ENCODE measurements at places on chromosomes 7 and 10.

GRCh38 chr7:15747712-15748111, 61.2 kb upstream of the MEOX2 start:
- DNase-seq: no peak

GRCh38 chr10:48786606-48787282, 102.1 kb downstream of the WDFY4 start:
- DNase-seq: no peak

DNA sequence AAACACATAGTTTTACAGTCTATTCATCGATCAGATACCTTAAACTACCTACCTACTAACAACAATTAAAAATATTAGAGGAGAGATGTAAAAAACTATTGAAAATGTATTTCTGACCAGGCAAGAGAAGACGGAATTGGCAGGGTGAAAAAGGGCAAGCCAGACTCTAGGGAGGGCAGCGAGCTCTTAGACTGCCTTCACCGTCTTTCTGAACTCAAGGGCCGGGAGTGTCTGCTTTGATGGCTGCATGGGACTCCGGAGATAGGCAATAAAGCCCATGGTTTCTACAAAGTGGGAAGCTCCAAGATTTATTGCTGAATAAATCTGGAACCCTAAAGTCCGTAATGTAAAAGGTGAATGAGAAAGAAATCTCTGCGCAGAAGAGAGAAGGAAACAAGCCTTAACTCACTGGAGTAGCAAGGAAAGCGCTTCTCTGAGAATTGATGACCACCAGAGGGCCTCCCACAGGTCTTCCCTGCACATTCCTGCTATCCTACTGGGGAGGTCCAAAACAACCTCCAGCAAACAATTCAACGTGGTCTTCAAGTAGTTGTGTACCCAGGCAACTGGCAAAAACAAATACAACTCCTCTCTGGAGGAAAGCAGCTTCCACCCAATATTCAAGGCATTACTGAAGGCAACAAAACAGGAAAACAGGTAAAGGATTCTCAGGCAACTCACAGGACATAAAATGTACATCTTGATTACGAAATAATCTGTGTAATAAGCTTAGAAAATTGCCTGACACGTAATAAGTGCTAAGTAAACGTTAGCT, 181.3 kb downstream of the SDK1 start:
- DNase-seq: no peak

- DNase-seq: no peak
These were observed 23.1 kb downstream of the ZCCHC24 start for GRCh38 chr10:79422178-79422892.

DNA sequence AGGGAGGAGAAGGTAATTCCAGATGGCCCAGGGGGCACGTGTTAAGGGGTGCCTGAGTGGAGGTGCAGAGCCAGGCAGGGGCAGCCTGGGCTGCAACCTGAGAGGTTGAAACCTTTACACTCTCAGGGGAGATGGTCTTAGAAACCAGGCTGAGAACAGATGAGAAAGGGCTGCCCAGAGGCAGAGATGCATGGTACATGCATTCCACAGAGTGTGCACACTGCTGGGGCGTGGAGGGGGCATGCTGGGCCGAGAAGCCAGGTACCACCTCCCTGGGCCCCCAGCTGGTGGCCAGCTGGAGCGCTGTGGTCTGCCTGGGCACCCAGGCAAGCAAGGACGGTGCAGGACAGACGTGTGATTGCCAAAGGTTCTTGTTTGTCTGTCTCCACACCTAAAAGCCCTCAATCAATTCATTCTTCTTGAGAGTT, 14.1 kb upstream of the CSGALNACT2 start:
- no peak for DNase-seq

DNA sequence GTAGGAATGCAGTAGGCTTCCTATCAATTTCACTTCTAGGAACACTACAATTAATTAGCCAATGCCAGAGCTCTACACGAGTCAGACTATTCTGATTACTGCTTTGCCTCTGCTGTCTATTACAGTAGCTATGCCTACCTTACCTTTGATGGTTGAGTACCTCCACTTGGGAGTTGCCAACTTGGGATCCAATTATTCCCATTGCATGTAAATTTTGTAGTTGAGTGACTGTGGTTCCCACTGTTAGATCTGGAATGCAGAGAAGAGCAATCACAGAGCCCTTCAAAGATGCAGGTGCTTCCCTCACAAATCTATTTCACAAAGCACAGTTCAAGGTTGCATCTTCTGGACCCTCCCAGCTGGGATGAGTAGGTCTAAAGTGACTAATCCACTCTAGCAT, 62.9 kb upstream of the AASS start:
- DNase-seq: no peak

GRCh38 chr7:95899919-95900513, 127.7 kb downstream of the DYNC1I1 start:
- no peak for DNase-seq

DNA sequence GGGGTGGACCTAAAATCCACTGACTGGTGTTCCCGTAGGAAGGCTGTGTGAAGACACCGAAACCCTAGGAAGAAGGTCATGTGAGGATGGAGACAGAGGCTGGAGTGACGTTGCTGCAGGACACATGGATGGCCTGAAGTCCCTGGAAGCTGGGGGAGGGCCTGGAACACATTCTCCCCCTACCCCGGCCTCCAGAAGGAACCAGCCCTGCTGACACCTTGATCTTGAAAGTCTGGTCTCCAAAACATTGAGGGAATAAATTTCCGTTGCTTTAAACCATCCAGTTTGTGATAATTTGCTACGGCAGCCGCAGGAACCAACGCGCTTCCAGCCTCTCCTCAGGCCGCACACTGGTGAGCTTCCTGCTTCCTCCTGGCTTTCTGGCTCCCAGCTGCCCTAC, 288.2 kb downstream of the GLRX3 start:
- DNase-seq: no peak

- no peak for DNase-seq
These were observed 64.0 kb upstream of the FERD3L start for GRCh38 chr7:19209166-19209696.

GRCh38 chr10:84822931-84823630, 494.7 kb downstream of the CCSER2 start:
- DNase-seq: no peak

DNA sequence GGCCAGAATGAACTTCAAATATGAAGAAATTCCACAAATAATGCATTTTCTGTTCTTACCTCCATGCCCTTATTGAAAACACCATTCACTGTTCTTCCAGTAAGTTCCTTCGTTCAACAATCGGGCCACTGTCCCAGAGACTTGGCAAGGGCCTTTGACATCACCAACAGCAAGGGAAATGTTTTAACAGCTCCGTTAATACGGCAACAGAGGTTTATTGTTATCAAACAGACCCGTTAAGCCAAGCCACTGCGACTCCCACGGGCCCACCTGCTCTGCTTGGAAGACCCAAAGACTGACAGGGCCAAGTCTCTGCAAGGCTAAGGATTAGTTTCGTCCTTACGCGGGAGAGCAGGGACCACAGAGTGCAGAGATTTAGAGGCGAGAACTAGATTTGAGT, 43.4 kb upstream of the LYZL1 start:
- DNase-seq: no peak

DNA sequence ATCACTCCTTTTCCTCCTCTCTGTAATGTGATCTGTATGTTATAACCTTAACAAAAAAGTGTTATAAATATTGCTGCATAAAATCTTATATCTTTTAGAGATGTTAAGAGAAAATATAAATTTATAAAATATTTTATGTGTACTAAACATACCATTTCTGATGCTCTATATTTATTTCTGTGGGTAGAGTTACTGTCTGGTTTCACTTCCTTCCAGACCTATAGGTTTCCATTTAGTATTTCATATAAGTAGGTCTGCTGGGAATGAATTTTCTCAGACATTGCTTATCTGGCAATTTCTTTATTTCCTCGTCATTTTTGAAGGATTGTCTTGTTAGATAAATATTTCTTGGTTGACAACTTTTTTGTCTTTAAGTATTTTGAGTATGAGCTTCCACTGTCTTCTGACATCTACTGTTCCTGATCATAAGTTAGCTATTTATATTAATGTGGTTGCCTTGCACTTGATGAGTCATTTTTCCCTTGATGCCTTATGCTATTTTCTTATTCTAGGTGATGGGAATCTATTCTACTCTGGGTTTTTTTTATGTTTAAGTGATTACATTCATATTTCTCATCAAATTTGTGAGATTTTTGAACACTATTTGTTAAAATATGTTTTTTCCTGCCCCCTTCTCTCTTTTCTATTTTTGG, 11.2 kb upstream of the THSD7A start:
- DNase-seq: no peak

DNA sequence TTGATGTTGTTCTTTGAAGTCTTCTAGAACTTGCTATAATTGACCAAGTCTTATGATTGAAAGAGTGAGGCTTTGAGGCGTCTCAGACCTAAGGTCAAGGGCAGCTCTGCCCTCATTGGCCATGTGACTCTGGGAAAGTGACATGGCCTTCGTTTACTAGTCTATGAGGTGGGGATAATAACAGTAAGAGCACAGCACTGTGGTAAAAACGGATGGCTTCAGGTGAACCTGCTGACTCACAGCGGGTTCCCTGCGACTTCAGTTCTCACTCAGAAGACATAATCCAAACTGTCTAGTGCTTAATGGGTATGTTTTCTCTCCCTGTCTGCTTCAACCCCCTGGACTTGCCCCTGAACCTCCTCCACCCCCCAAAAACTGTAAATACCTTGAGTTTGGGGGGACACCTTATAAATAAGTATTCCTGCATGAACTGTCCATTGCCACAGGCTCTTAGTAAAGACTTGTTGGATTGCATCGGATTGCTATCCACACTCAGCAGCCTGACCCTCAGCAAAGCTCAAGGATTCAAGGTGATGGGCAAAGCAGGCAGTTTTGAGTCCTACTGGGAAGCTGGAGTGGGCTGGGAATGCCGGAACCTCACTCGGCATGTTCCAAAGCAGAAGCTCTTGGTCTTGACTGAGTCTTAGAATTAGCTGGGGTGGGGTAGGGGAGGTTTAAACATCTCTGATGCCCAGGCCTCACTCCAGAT, 304.6 kb downstream of the KLF6 start:
- no peak for DNase-seq

- DNase-seq: no peak
These were observed 151.0 kb downstream of the CHN2 start for GRCh38 chr7:29345590-29345989.

DNA sequence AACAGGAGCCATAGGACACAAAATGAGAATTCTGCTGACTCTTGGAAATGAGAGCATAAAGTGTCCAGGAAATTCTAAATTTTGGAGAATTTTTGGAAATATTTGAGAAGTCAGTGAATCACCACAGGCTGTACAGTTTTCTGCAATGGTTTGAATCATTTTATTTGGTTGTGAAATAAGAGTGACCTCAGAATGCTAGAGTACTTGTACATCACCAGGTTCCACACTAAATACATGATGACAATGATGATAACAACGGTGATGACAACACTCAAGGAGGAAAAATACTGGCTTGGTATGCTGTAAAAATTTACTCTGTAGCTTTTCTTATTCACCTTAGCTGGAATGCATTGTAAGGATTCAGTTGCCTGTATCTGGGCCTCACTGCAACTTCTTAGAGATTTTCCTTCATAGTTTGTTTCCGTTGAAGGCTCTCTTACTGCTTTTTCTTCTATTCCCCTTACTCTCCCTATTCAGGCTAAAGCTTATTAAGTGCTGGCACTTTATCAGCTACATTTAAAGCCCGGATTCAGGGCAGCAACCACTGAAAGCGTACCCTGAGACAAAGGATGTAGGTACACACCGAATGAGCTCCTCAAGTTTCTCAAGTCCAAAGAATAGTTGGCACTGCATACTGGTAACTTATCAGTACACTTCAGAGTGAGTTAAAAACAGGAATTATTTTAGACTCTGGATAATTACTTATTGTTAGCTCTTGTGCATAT, 30.2 kb upstream of the NME8 start:
- DNase-seq: no peak

DNA sequence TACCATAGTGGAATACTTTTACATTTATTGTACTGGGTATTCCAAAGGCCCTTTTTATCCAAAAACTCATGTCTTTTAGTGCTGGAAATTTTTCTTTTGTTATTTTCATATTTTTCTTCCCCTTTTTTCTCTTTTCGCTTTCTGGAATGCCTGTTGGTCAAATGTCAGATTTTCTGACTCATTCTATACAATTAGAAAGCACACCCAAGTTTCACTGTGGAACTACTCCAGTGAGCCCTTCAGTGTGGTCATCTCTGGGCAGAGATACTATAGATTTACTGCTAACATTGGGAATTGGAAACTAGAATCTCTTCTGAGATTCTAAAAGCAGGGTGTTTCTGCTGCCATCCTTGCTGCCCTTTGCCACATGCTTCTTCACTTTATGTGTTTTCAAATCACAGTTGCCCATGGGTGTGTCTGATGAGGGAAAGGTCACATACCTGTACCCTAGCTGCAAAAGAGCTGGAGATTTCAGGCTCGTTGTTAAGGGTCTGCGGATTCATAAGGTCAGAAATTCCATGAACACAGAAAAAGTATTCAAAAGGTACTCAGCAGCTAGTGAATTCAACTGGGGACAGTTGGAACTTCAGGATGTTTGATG, 5.6 kb upstream of the WASL start:
- no peak for DNase-seq

DNA sequence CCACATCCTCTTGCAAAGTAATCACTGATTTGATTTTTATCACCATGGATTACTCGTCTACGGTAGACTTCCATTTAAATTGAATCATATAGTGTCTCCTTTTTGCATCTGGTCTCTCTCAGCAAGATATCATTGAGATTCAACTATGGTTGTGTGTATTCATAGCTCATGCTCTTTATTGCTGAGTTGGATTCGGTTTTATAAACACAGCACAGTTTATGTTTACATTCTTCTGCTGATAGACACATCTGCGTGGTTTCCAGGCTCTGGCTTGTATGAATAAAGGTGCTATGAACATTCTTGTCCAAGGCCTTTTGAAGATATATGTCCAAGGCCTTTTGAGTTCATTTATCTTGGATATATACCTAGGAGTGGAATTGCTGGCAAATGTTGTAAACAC, 356.5 kb upstream of the CELF2 start:
- DNase-seq: no peak

- DNase-seq: no peak
These were observed 447.8 kb upstream of the IGFBP3 start for GRCh38 chr7:46368871-46369270.

DNA sequence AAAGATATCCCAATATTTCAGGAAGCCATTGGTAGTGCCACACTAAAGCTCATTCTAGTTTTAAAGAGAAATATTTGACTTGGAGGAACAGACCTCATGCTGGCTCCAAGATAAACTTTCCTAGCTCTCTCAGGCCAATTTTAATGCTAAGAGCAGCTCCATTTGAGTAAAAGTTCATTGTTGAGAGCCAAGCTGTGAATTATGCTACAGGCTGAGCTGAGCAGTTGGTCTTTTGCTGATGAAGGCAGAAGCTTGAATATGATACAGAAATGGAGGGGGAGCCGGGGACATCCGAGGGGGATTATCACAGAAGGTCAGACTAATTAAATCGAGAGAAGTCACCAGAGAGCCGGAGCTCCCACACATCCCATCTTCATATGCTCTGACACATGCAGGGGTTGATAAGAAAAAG, 175.7 kb upstream of the AUTS2 start:
- DNase-seq: no peak

- DNase-seq: peak; percentile 44
These were observed 208.3 kb downstream of the CELF2 start for GRCh38 chr10:11225935-11226334.

- DNase-seq: no peak
These were observed 13.7 kb upstream of the INMT start for GRCh38 chr7:30738026-30738915.

All from activated CD4-positive, alpha-beta T cell treated with anti-CD3 and anti-CD28 coated beads, Interleukin-2, amount 50 U/mL, for 4 hours (primary cell).